Activated CD4-positive, alpha-beta T cell treated with anti-CD3 and anti-CD28 coated beads, Interleukin-2, amount 50 U/mL, for 4 hours (primary cell): ENCODE measurements at places on chromosomes 3 and 15.

GRCh38 chr3:53672981-53673380 lies 173.2 kb downstream of the CHDH start:
- DNase-seq: no peak

GRCh38 chr3:176293276-176293675 lies 904.0 kb downstream of the TBL1XR1 start:
- no peak for DNase-seq

DNA sequence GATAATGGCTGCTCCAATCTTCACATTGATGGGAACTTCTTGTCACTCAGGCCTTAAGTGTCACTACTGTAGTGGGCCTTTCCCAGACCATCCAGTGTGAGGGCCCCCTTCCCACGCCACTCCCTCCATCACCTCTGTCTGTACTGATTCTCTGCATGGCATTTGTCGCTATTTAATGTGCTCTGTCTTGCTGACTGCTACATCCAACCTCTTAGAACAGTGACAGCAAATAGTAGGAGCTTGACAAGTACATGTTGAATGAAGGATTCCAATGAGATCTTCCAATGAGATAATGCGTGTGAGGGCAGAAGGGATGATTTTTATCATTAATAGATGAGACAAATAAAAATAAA lies 5.6 kb upstream of the CCR9 start:
- DNase-seq: no peak

- DNase-seq: no peak
Measured at GRCh38 chr15:40252438-40253166, 13.7 kb downstream of the PAK6 start.

GRCh38 chr15:61641645-61642044 lies 412.5 kb upstream of the RORA start:
- no peak for DNase-seq

DNA sequence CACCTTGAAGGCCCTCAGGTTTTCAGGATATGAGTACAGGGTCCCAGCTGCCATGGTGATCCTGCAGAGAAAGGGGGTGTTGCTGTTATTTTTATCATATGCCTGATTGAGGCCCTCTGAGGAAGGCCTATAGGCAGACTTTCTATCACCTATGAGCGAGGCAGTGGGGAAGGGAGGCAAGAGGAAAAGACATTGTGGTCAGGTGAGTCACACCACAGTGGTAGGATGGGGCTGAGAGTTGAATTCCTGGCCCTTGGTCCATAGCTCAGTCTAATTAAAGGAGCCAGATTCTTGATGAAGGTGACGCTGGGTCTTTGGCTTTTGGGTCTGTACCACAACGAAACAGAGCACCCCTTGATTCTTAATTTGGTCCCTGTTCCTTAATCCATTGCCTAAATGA lies 72.7 kb downstream of the ZNF621 start:
- no peak for DNase-seq

- DNase-seq: no peak
Measured at GRCh38 chr3:14550651-14551611, 10.8 kb upstream of the GRIP2 start.

- DNase-seq: no peak
Measured at GRCh38 chr3:28295898-28296490, 52.5 kb upstream of the ZCWPW2 start.

- DNase-seq: no peak
Measured at GRCh38 chr3:12224181-12225147, 64.4 kb upstream of the PPARG start.

DNA sequence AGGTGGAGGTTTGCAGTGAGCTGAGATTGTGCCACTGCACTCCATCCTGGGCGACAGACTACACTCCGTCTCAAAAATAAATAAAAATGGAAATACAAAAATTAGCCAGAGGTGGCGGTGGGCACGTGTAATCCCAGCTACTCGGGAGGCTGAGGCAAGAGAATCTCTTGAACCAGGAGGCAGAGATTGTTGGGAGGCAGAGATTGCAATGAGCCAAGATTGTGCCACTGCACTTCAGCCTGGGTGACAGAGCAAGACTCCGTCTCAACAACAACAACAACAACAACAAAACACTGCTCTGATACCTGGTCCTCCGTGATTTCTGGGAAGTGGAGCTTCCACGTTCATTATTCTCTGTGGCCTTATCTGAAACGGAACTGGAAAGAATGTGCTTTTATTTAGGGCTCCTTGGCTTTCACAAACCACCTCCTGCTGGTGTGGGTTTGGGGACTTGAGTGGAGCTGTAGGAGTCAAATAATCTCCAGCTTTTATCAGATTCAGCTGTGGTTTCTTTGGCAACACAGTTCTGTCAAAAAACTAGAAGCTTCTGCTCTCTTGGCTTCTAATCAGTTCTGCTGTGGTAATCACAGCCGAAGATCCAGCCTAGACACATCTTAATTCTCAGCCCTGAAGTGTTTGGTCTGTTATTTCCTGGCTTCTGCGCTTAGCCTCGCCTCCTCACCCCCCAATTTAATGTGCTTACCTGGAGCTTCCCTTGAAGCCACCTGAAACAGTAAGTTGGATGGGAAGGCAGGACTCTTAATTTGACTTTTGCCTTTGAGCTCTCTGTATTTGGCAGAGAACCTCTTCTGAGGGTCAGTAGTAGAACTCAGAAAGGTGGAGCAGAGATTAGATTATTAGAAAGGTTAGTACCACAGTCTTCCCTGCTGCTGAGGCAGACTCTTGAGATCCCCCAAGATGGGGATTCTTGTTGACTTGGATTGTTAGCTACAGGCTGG lies 21.4 kb downstream of the IRAK2 start:
- no peak for DNase-seq

DNA sequence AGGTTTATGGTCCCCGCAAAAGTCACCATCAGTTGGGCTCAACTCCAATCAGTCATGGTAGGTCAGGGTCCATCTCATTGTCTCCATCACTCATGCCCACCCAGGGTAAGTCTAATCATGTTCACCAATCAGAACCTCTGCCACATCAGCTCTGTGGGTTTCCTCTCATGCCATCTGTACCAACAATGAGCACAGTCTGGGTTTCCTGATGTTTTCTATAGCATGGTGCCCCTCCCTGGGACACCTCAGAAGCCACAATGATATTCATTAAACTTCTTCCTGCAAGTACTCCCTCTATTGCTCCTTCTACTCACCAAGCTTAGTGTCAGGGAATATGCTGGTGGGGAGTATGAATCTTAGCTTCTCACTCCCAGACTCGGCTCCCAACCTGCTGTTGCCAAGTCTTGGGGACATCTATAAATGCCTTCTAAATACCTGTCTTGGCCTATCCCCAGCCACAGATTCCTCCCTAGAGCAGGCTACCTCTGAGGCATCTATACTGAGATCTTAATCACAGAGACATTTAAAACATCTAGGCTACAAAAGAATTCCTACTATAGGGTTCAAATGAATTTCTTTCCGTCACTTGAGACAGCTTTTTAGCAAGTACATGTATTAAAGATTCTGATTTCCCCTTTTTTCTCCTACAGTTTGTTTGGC lies 5.0 kb upstream of the CCR2 start:
- DNase-seq: no peak

DNA sequence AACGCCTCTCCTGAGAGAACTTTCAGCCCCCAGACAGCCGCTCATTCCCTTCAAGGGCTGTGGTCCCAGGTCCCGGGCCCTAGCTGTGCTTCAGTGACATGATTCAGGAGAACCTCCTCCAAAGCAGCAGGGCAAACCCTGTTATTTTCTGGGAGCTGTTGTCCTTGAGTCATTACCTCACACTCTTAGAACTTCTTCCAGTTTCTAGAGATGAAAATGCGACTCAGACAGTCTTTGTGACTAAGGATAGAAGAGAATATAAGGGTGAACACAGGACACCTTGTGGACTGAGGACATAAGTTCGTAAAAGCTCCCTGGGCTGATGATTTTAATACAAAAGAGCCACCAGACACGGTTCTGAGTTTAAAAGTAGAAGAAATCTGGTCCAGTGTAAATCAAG lies 203.8 kb downstream of the RORA start:
- no peak for DNase-seq

GRCh38 chr15:75531041-75531450 lies 48.1 kb downstream of the PTPN9 start:
- DNase-seq: no peak

- no peak for DNase-seq
Measured at GRCh38 chr3:64475037-64475436, 212.8 kb downstream of the ADAMTS9 start.

DNA sequence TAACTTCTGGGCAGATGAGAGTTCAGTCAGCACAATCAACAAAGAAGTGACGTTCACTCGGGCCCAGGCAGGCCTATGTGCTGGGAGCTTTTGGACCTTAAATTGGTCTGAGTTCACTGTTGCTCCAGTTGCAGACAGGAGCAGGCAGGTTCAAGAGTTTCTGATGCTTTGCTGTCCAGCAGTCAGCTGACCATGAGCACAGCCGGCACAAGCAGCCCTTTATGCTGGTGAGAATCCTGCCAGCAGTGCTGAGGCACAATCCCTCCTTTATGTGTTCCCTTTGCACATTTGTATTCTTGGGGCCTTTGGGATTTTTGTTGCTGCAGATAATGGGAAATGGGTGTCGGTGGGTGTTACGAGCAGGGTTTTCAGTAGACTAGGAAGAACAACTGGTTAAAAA lies 81.2 kb upstream of the GOLGA8J start:
- no peak for DNase-seq

- DNase-seq: no peak
Measured at GRCh38 chr3:32041316-32041715, 59.8 kb downstream of the ZNF860 start.

DNA sequence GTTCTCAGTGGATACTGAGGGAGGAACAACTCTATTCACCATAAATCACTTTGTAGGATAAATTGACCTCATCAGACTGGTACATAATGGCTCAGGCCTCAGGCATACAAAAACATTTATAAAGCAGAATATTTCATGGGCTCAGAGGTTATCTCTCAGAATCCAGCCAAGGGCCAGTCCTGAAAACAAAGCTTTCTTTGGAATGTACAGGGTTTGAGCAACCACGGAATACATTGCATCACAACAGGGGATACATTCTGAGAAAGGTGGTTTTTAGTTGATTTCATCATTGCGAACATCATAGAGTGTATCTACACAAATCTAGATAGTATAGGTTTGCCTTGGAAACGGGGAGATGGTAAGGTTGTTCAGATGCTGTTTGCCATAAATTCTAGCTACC lies 33.4 kb upstream of the CTDSPL2 start:
- no peak for DNase-seq

DNA sequence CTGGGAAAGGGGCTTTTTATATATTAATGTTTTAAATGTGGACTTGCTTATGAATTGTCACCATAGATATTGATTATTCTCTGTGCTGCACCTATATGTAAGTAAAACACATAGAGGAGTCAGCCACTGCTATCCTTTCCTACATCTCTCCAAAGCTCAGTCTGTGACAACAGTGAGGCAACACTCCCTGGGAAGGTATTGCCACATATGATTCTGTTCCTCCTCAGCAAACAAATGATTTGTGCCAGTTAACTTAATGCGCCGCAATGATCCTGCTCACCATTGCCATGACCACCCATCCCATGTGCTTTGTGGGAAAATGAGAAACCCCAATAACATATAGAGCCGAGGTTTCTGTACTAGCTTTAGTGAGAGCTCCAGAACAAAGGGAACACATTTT lies 75.1 kb upstream of the FBN1 start:
- DNase-seq: no peak

DNA sequence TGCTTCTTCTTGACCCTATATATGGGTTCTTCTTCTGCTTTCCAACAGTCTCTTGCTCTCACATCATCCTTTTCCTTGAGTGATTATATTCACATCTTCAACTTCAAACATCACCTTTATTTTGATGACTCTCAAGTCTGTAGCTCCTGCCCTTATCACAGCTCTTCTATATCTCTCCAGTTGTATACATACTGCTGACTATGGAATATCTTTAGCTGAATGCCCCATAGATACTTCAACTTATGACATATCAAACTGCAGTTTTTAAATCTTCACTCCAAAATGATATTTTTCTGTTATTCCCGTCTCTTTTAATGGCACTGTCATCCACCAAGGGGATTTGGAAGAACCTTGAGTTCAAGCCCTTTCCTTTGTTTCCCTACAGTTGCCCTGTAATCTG lies 139.1 kb downstream of the ZBTB20 start:
- DNase-seq: no peak

GRCh38 chr3:22117751-22118346 lies 366.8 kb upstream of the ZNF385D start:
- DNase-seq: no peak

- no peak for DNase-seq
Measured at GRCh38 chr15:37789881-37790280, 144.6 kb upstream of the TMCO5A start.

DNA sequence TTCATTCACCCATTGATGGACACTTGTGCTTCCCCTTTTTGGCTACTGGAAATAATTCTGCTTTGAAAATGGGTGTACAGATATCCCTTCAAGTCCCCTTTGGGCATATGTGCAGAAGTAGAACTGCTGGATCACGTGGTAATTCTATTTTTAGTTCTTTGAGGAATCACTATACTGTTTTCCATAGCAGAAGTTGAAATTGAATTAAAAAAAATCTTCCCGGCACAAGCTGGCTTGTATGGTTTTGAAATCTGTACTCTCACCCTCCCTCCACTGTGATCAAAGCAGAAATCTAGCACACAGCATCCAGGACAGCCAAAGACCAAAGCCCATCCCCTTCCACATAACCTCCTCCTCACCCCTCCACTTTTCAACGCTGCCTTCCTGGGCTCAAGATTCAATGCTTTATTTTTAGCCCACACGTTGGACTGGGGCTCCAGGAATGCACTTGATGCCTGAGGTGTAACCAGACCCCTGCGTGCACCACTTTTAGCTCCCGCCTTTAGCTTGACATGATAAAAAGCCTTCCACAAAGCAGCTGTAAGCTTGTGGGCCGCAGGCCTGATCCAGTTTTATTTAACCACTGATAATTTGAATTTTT lies 29.9 kb downstream of the TMEM40 start:
- no peak for DNase-seq

- DNase-seq: no peak
Measured at GRCh38 chr15:44015545-44016305, 179.3 kb downstream of the FRMD5 start.

GRCh38 chr3:61157414-61157813 lies 93.8 kb downstream of the FHIT start:
- no peak for DNase-seq

DNA sequence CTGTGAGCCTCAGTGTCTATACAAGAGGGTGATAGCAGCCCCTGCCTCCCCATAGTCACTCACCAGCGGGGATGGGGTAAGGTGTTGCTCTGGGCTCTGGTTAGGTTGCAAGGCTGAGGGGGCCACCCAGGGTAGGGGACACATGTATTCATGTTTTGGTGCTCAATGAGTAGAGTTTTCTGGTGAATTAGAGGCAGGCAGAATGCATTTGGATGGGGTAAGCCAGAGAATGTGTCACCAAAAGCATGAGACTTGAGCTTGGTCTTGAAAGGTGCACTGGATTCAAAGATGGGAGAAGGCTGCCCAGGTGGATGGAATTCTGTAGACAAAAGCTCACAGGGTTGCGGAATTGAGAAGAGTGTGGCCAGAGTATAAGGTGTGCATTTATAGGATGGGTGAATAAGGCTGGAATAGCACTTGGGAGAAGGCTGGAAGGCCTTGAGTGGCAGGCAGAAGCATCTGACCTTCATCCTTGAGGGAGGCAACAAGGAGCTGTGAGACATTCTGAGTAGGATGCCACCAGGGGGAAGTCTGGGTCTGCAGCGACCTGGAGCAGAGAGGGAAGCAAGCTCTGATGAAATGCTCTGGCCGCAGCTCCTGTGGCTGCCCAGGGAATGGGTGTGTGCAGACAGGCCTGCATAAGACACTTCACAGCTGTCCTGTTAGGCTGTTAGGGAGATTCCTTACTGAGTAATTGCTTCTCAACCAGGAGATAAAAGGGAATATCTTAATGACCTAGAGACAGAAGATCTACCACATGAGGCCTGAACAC lies 149.6 kb downstream of the CHDH start:
- no peak for DNase-seq
